ELR (cell line): ENCODE measurements at places on chromosomes 6 and 20.

GRCh38 chr20:19661717-19662636 is 96.1 kb upstream of the RIN2 start:
- DNase-seq, result peak; percentile 73

- DNase-seq, result peak; percentile 91
Observed at GRCh38 chr20:31570735-31571617, 34.1 kb upstream of the ID1 start.

GRCh38 chr6:39824030-39824926 is 32.1 kb downstream of the DAAM2 start:
- no peak for DNase-seq

DNA sequence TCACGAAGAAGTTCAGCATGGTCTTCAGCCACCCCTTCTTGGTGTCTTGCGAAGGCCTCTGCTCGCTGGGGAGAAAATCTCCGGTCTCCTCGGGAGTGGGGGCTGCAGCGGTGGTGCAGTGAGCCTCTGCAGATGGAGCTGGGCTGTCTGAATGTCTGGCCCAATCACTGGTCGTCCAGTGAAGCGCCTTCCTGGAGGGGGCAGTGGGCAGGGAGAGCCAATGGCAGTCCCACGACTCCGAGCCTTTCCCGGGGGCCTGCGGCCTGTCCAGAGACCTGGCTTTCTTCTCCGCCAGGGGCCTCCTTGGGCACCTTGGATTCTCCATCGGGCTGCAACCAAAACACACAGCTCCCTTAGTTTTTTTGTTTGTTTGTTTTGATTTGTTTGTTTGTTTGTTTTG is 6.3 kb downstream of the BNIP5 start:
- DNase-seq, result no peak

- peak; percentile 68 for DNase-seq
Observed at GRCh38 chr6:27838945-27839625, 73.1 kb downstream of the OR2B2 start.

DNA sequence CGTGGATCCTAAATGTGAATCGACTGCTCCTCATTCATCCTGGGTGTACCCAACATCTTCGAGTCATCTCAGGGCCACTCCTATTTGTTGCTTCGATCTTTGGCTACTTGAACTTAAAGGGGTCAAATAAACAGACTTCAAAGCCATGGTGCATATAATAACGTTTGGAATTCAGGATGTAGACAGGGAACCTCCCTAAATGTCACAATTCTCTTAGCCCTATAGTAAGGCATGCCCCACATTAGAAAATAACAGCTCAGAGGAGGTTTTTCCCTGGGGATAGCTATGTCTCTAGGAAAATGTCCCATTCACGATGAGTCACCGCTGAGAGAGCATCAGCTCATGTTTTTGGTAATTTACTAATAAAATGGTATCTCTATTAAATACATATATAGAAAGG is 54.8 kb upstream of the BMP6 start:
- peak; percentile 74 for DNase-seq
